ENCODE measurements at places on chromosomes 5 and 9. TPM values are rescaled to one million over a fixed set of nuclear protein-coding genes. Genes with fewer than 3 reads are reported as not detected.

The PDE6A gene
- total RNA-seq, result not detected

GRCh38 chr5:122083535-122083934 lies 5.5 kb upstream of the LOX start:
- no peaks in the 10 kb centered on the region for H3K36me3 ChIP-seq
- H3K27me3 ChIP-seq, result no peaks in the 10 kb centered on the region
- DNase-seq, result no peak
- no peak overlapping the region for H3K27ac ChIP-seq
- no peak overlapping the region for H3K4me3 ChIP-seq
- peaks cover 8% of the 10 kb centered on the region for H3K4me1 ChIP-seq

The PRRX2 gene
- total RNA-seq, result 5.6 TPM

The CCNO gene
- 0.34 TPM for total RNA-seq

The GARIN3 gene
- not detected for total RNA-seq

DNA sequence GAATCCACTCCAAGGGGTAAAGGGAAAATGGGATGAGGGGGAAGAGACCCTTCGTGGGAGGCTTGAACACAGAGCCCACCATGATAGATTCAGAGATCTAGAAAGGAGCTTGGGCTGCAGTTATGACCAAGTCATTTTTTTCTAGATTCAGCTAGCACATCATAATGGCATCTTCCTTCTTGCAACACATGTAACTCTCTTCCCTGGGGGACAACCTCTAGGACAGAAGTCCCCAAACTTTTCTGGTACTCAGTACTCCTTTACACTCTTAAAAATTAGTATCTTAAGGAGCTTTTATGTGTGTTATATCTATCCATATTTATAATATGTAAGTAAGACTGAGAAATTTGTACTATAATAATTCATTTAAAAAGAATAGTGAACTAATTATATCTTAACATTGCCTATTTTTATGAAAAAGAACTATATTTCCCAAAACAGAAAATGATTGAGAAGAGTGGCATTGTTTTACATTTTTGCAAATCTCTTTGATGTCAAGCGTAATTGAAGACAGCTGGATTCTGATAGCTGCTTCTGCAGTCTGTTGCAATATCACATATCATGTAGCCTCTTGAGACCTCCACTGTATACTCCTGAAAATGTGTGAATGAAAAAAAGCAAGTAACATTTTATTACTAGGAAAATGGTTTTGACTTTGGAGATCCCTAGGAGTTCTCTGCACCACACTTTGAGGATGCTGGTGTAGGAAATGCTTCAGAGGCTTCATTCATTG lies 875 bp downstream of the ACO1 start:
- peak overlapping the region; percentile 94 for H3K27ac ChIP-seq
- peaks cover 9% of the 10 kb centered on the region for H3K27me3 ChIP-seq
- no peak for DNase-seq
- peaks cover 23% of the 10 kb centered on the region for H3K4me1 ChIP-seq
- peaks cover 4% of the 10 kb centered on the region for H3K36me3 ChIP-seq

- H3K27ac ChIP-seq, result no peak overlapping the region
- H3K4me3 ChIP-seq, result no peak overlapping the region
These were observed 88.0 kb downstream of the NRG2 start for GRCh38 chr5:139955053-139955605.

DNA sequence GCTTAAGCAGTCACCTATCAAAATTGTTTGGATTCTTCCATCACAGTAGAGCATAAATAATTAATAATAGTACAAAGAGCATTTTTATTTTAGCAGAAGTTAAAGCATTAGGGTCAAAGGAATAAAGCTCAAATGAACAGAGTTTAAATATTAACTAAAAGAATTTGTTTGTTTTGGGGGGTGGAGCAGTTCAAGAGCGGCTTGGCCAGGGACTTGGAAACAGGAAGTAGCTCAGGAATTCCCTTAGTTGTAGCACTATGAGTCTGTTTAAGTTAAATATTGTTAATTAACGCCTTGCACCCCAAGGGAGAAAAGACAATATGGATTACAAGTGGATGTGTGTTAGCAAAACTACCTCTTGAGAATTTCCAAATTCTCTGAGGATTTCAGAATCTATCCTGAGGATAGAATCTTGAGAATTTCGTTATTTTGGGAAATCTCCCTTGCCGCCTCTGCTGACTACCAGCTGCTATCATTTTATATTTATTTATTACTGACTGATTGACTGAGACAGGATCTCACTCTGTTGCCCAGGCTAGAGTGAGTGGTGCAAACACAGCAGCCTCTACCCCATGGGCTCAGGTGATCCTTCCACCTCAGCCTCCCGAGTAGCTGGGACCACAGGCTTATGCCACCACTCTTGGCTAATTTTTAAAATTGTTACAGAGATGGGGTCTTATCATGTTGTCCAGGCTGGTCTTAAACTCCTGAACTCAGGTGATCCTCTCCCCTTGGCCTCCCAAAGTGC lies 96.7 kb upstream of the CHD1 start:
- no peak overlapping the region for H3K4me3 ChIP-seq
- no peaks in the 10 kb centered on the region for H3K36me3 ChIP-seq
- peak overlapping the region; percentile 14 for H3K27ac ChIP-seq
- H3K4me1 ChIP-seq, result peaks cover 10% of the 10 kb centered on the region

GRCh38 chr9:92709240-92709639 lies 39.3 kb upstream of the IPPK start:
- H3K4me3 ChIP-seq, result no peak overlapping the region
- peaks cover 20% of the 10 kb centered on the region for H3K36me3 ChIP-seq
- H3K27me3 ChIP-seq, result no peaks in the 10 kb centered on the region
- no peak overlapping the region for H3K27ac ChIP-seq
- H3K4me1 ChIP-seq, result no peaks in the 10 kb centered on the region
- no peak for DNase-seq

The SHOC1 gene
- not detected for total RNA-seq

- H3K4me1 ChIP-seq, result peaks cover 10% of the 10 kb centered on the region
- no peak overlapping the region for H3K4me3 ChIP-seq
- no peaks in the 10 kb centered on the region for H3K36me3 ChIP-seq
- no peaks in the 10 kb centered on the region for H3K27me3 ChIP-seq
These were observed 199.2 kb downstream of the ADAMTSL1 start for GRCh38 chr9:18673179-18673578.

The CNTFR gene
- total RNA-seq, result 0.18 TPM

GRCh38 chr9:26975728-26976707 lies 19.8 kb downstream of the IFT74 start:
- DNase-seq, result no peak
- H3K27ac ChIP-seq, result peak overlapping the region; percentile 72
- peaks cover 7% of the 10 kb centered on the region for H3K36me3 ChIP-seq
- H3K4me1 ChIP-seq, result peaks cover 15% of the 10 kb centered on the region
- no peaks in the 10 kb centered on the region for H3K27me3 ChIP-seq

The TEX48 gene
- not detected for total RNA-seq

DNA sequence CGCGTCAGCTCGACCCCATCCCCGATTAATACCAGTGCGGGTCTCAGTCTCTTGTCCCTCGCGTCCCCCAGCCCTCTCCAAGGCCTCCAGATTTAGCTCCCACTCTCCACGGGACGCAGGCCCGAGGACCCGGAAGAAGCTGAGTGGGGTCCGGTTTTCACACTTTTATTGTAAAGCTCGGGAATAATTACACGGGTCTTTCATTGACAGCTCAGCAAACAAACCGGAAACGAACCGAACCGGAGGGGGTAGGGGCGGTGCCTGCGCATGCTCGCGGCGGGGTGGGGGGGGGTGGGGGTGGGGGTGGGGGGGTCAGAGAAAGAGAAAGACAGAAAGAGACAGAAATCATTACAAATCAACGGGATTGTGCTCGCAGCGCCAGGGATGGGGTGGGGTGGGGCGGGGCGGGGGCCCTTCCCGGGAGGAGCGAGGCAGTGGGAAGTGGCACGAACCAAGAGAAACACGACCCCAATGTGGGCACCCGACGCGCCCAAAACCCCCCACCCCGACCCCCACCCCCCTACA lies 27.9 kb downstream of the PCDH1 start:
- DNase-seq, result no peak
- peak overlapping the region; percentile 96 for H3K27ac ChIP-seq
- no peaks in the 10 kb centered on the region for H3K27me3 ChIP-seq
- no peaks in the 10 kb centered on the region for H3K36me3 ChIP-seq
- H3K4me3 ChIP-seq, result peak overlapping the region; percentile 81
- peaks cover 19% of the 10 kb centered on the region for H3K4me1 ChIP-seq
